ENCODE measurements at places on chromosomes 3 and 15.

DNA sequence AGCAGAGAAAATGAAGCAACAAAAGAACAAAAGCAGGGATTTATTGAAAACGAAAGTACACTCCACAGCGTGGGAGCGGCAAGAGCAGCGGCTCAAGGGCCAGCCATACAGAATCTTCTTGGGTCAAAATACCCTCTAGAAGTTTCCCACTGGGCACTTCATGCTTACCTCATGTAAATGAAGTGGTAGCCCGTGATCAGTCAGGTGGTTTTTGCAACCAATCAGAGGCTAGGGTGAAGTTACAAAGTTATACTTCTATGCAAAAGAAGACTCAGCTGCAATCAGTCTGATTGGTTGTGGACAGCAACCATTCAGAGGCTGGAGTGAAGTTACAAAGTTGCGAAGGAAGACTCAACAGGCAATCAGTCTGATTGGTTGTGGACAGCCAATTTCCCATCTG, 37.8 kb upstream of the TRH start:
- DNase-seq = no peak

- peak; percentile 85 for DNase-seq
Observed at GRCh38 chr15:79184465-79184892, 93.9 kb upstream of the RASGRF1 start.

GRCh38 chr3:165903885-165904630, 66.8 kb upstream of the BCHE start:
- DNase-seq = no peak

DNA sequence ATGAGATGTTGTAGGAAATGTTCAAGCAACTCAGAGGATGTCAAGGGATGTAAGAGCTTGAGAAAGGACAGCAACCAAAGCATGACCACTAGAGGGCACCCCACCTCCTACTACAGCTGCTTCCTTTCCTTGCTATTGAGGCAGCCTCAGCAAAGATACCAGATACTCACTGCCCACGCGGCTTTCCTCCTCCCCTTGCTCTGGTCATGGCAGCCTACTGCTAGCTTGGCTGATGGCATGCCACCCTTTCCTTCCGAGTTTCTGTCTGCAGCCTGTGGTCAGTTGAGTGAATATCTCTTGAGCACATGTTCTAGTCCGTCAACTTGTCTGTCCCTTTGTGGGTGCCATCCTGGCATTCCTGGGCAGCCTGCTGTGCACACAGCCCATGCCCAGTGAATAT, 4.4 kb upstream of the CXCR6 start:
- peak; percentile 93 for DNase-seq

- DNase-seq = no peak
Observed at GRCh38 chr15:80153900-80154299, 1.1 kb downstream of the FAH start.

All from activated CD8-positive, alpha-beta memory T cell treated with anti-CD3 and anti-CD28 coated beads for 24 hours (primary cell).